GM04504 (cell line): ENCODE measurements at places on chromosomes 1 and 21.

DNA sequence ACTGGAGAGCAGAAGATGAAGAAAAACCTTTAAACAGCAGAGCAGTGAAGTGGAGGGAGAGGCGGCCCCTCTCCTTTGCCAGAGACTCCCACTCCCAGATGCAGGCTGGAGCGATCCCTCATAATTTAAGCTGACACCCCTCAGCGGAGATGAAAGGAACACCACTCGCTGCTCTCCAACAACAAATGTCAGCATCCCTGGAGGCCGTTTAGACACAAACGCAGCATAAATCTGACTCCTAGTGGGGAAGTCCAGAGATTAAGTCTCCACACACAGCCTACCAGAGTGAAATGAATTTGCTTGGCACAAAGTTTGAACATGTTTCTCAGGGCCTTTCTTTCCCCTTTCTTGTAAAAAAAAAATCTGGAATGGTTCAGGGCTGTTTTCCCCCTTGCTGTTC, 137.8 kb downstream of the LMX1A start:
- DNase-seq: no peak

GRCh38 chr1:233327651-233328141, at the start of gene MAP3K21:
Gene MAP3K21, plus strand, starts transcription at chr1:233327724. Its CDS starts 305 bp downstream, at chr1:233328029.
- DNase-seq: no peak

- no peak for DNase-seq
These were observed 7.1 kb upstream of the SSBP3 start for GRCh38 chr1:54413295-54413694.

DNA sequence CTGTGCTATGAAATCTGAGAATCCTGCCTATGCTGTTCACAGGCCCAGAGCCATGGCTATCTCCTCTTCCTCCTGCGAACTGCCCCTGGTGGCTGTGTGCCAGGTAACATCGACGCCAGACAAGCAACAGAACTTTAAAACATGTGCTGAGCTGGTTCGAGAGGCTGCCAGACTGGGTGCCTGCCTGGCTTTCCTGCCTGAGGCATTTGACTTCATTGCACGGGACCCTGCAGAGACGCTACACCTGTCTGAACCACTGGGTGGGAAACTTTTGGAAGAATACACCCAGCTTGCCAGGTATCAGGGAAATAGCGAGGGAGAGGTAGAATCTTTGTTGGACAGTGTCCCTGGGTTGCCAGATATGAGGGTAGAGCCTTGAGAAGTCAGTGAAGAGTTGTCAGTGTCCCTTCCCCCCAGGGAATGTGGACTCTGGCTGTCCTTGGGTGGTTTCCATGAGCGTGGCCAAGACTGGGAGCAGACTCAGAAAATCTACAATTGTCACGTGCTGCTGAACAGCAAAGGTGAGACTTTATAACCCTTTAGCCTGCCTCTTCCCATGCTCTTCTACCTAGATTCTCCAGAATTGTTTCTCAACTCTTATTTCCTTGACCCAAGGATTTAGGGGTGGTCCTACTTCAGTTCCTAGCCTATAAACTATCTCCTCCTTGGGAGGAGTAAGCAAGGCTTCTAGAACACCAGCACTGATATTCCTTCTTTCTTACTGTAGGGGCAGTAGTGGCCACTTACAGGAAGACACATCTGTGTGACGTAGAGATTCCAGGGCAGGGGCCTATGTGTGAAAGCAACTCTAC, 1.4 kb downstream of the NIT1 start:
- DNase-seq: no peak

DNA sequence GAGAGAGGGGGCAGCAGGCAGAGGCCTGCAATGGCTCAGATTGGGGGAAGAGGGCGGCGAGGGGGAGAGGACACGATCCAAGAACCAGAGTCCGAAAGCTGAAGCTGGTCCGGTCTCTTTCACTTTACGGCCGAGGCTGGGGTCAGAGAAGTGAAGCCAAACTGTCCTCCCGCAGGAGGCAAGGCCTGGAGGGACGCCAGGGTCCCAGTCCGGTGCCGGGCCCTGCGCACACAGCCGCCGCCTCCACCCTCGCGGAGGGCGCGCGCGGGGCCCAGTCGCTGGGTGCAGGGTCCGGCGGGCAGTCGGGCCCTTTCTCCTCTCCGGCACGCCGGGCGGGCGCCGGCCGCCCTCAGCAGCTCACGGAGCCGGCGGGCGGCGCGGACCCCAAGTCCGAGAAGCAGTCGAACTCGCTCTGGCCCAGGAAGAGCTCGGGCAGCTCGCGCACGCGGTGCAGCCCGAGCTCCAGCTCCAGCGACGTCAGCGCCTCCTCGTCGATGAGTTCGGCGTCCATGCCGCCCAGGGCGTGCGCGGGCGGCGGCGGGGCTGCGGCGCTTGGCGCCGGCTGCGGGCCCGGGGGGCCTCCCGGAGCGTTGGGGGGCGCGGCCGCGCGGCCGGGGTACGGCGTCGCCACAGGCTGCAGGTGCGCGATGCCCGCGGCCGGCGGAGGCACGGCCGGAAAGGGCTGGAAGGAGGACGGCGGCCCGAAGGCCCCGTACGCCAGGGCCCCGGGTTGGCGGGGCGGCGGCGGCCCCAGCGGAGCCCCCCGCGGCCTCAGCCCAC, 749 bp downstream of the CITED4 start:
- DNase-seq: no peak

GRCh38 chr1:203544485-203544884, 50.5 kb downstream of the OPTC start:
- no peak for DNase-seq

- DNase-seq: no peak
These were observed 17.9 kb upstream of the CASZ1 start for GRCh38 chr1:10814312-10814711.

- DNase-seq: no peak
These were observed 10.7 kb downstream of the NEK7 start for GRCh38 chr1:198167436-198167934.

- DNase-seq: no peak
These were observed at the start of gene TMPRSS2 for GRCh38 chr21:41507521-41508414. Gene TMPRSS2, minus strand, starts transcription at chr21:41508158. Its CDS starts 10,025 bp downstream, at chr21:41498133.

DNA sequence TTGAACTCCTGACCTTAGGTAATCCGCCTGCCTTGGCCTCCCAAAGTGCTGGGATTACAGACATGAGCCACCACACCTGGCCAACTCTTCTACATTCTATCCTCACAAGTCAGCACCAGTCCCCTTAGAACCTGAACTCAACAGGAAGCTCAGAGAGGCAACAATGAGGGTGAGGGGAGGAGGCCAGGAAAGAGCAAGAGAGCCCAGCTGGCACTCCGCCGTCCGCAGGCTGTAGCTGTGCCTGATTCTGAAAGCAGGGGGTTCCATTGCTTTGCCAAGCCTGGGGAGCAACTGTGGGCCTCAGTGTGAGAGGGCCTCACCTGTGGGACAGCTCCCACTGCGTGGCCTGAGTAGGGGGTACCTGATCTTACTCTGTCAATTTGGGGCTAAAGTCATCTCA, 18.7 kb downstream of the STK40 start:
- DNase-seq: no peak

DNA sequence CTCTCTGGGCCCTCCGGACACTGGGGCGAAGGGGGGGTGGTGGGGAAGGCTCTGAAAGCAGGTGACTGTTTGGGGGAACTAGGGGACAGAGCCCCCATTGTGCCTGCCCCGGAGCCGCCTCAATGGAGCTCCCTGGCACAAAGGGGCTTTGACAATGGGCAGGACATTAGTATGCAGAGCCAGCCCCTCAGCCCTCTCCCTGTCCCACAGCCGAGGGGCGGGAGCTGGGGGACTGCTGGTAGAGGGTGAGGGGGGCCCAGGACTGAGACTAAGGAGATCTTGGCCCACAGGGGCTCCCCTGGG, 7.8 kb downstream of the KCNJ10 start:
- DNase-seq: no peak

- peak; percentile 9 for DNase-seq
These were observed 18.9 kb upstream of the TENT5C start for GRCh38 chr1:117586747-117587498.

- no peak for DNase-seq
These were observed 46.0 kb downstream of the PTPRU start for GRCh38 chr1:29282135-29282923.

DNA sequence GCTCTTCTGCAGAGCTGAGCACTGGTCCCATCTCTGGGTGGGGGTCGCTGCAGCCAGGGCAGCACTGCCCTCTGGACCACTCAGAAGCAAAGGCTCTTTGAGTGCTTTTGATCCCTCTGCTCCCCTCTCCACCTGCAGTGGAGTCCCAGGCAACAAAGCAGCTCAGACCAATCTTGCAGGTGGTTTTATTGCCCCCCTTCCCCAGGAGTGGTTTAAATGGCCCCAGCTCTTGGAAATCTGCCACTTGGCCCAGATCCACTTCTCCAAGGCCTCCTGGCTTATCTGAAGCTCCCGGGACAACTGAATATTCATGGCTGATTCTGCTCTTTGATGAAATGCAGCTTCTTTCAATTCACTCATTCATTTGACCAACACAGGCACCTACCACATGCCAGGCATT, 2.7 kb downstream of the STUM start:
- no peak for DNase-seq

GRCh38 chr1:62625415-62625814, 28.1 kb downstream of the ANGPTL3 start:
- DNase-seq: no peak

DNA sequence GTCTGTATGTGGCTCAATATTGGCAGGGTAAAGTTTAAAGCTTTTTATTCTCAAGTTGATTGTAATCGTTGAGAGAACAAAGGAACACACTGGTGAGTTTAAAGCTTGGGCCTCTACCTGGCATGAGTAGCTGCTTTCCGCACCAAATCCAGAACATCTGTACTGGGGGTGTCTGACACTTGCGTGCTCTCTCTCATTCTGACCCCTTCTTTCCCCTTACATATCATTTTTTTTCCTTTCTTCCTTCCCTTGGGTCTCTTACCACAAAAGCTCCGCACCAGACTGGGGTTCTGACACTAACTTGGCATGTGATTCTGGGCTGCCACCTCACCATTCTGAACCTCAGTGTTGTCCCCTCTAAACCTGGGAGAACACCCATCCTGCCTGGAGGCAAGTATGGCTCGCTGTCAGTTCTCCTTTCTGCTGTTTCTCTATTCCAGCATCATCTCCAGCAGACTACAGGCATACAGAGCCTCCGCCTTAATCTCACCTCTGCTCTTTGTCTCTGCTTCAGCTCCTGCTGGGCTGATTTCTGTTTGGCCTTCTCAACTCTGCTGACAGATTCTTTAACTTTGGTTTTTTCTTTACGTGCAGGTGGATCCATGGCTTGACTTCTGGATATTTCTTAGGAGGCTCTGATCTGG, 859 bp upstream of the ERMAP start:
- DNase-seq: no peak

GRCh38 chr1:42692911-42693310, 10.7 kb downstream of the YBX1 start:
- no peak for DNase-seq

DNA sequence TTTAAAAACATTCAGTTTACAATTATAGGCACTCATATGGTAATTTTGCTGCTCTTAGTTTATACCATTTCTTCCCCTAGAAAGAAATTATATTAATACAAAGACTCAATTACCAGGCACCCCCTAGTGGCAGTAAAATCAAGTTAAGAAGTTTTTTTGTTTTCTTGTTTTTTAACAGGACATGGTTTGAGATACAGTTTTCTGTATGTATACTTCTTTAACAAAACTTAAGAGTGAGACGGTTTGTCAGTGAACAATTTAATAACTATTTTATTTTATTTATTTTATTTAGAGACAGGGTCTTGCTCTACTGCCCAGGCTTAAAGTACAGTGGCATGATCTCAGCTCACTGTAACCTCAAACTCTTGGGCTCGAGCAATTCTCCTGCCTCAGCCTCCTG, 224.6 kb downstream of the FAF1 start:
- no peak for DNase-seq

- no peak for DNase-seq
These were observed 36.4 kb upstream of the CLDN14 start for GRCh38 chr21:36516281-36516680.

DNA sequence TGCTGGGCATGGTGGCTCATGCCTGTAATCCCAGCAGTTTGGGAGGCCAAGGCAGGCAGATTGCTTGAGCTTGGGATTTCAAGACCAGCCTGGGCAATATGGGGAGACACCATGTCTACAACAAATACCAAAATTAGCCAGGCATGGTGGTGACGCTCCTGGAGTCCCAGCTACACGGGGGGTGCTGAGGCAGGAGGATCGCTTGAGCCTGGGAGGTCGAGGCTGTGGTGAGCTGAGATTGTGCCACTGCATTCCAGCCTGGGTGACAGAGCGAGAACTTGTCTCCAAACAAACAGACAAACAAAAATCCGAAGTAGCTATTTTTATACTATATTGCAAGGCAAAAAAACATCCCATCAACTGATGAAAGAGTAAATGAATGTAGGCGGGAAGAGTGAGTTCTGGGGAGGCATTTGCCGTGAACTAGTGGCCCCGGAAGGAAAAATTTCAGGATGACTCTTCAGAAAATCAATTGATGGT, 40.6 kb downstream of the NCMAP start:
- DNase-seq: no peak

- no peak for DNase-seq
These were observed 188.3 kb downstream of the NRIP1 start for GRCh38 chr21:14876524-14876840.

DNA sequence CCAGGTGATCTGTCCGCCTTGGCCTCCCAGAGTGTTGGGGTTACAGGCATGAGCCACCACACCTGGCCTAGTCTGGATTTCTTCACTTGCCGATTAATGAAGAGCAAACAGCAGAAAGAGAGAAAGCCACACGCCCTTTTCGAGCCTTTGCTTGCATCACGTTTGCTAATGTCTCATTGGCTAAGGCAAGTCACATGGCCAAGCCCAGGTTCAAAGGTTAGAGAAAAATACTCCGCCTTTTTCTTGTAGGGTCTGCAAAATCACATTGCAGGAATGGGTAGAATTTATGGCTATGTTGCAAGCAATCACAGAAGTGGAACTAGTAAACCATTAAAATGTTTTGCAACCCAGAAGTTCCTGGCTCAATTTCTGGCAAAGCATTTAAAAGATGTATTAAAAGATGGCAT, 26.8 kb upstream of the BACH1 start:
- peak; percentile 19 for DNase-seq

- DNase-seq: no peak
These were observed 103.0 kb downstream of the GREM2 start for GRCh38 chr1:240508950-240509349.

DNA sequence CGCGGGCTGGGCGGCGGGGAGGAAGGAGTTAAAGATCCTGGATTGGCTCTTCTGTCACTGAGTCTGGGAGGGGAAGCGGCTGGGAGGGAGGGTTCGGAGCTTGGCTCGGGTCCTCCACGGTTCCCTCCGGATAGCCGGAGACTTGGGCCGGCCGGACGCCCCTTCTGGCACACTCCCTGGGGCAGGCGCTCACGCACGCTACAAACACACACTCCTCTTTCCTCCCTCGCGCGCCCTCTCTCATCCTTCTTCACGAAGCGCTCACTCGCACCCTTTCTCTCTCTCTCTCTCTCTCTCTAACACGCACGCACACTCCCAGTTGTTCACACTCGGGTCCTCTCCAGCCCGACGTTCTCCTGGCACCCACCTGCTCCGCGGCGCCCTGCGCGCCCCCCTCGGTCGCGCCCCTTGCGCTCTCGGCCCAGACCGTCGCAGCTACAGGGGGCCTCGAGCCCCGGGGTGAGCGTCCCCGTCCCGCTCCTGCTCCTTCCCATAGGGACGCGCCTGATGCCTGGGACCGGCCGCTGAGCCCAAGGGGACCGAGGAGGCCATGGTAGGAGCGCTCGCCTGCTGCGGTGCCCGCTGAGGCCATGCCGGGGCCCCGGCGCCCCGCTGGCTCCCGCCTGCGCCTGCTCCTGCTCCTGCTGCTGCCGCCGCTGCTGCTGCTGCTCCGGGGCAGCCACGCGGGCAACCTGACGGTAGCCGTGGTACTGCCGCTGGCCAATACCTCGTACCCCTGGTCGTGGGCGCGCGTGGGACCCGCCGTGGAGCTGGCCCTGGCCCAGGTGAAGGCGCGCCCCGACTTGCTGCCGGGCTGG, at the start of gene NPR1:
Gene NPR1, plus strand, starts transcription at position 170 of the 818 bp plus-strand sequence. Its CDS starts 421 bp downstream, at position 591.
- no peak for DNase-seq
